ENCODE measurements at places on chromosomes 12 and 14.

GRCh38 chr14:104735830-104736642, 12.0 kb downstream of the ADSS1 start:
- DNase-seq, result no peak

DNA sequence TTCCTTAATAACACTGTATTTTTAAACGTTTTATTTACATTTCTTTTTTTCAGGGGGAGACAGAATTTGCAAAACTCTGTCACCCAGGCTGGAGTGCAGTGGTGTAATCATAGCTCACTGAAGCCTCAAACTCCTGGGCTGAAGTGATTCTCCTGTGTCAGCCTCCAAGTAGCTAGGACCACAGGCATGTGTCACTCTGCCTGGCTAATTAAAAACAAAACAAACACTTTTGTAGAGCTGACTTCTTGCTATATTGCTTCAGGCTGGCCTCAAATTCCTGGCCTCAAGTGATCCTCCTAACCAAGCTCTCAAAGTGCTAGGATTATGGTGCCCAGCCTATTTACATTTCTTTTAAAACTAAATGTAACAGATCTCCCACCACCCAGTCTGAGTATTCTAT, 12.7 kb downstream of the CPSF6 start:
- no peak for DNase-seq

GRCh38 chr14:77872983-77873382, 73.1 kb downstream of the ADCK1 start:
- no peak for DNase-seq

DNA sequence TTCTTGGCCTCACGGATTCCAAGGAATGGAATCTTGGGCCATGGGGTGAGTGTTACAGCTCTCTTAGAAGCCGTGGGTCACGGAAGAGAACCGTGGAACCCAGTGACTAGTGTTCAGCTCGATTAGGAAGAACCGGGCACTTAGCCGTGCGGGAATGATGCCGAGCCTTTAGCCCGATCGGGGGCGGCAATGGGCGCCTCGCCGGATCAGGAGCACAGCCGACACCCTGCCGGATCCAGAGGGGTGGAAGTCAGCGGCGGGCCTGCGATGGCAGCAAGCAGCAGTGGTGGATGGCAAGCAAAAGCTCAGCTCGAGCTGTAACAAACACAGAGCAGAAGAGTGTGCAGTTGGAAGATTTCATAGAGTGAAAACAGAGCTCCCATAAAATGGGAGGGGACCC, 21.1 kb upstream of the ULK1 start:
- DNase-seq, result no peak

DNA sequence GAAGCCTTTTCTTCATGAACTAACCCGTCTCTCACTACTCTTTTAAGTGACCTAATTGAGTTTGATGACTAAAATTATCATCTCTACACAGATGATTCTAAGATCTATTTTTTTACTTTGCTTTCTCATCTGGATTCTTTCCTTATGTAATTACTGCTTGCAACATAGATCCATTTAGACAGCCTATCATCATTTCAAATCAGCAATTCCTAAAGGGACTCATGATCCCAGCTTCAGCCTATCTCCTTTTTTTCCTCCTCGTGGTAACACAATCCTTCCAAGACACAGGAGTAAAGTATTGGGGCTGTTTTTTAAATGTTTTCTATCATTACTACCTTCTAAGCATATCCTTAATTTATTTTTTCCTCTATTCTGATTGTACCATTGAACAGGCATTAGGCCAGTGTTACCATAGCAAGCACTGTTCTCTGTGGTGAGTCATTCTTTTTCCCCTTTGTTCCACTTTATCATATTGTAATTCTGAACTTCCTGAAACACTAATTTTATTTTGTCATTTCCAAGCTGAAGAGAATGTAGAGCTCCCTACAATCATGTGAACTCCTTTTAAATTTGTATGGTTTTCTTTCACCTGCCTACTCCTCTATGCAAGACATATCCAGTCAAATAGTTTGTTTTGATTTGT, 190.4 kb upstream of the FAR2 start:
- DNase-seq, result no peak

DNA sequence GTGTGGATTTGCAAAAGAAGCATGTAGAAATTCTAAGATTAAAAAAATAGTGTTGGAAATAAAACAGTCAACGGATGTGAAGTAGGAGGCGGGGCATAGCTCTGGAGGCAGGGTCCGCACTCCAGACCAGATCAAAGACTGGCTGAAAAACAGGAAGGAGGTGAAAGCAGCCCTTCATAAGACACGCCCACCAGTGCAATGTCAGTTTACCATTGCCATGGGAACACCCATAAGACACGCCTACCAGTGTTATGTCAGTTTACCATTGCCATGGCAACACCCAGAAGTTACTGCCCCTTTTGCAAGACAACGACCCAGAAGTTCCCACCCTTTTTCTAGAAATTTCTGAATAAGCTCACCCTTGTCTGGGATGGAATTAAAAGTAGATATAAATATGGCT, 87.1 kb downstream of the FZD10 start:
- no peak for DNase-seq

- no peak for DNase-seq
These were observed 5.8 kb upstream of the BIN2 start for GRCh38 chr12:51329742-51330141.

GRCh38 chr14:74525361-74525851, 31.8 kb downstream of the ISCA2 start:
- DNase-seq, result no peak

- no peak for DNase-seq
These were observed at the start of gene GYS2 for GRCh38 chr12:21604245-21605101. Gene GYS2 (minus strand): TSS chr12:21604847. CDS start chr12:21604592, 255 bp downstream.

DNA sequence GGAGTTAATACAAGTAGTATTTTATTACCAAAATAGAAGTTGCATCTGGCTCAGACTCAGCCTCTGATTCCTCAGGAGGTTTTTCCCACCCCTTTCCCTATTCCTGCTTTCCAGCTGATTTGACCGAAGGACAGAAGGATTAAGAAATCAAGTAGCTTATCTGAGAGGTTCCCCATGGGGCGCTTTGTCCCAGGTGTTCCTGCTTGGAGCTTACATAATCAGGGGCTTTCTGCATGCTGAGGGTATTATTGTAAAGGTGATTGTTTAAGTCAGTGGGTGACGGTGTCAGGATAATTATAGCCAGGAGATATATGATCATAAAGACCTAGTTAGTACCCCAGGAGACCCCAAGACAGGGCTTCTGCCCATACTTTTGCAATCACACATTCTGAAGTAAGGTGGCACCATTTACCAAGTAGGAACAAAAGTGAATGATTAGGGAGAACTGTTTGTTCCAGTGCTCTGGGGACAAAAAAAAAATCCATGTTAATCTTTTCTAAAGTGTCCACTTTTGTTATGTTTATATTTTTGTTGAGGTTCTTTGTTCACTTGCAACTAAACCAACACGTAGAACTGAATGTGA, 921.3 kb downstream of the NRXN3 start:
- DNase-seq, result no peak

DNA sequence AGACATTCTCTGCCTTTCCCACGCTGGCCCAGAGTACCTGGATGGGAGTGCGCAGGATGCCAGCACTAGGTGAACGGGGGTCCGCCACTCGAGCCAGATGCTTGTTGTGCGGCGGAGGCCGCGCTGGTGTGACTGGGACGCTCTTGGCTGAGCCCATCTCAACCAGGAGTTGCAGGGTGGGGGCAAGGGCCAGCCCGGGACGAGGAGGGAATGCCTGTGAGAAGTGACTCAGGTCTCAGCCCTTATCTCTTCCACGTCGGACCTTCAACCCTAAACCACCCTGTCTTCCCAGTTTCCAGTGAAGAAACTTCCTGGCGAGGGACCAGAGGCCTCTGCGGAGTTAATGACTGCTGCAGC, 312 bp downstream of the CDCA3 start:
- DNase-seq, result no peak

DNA sequence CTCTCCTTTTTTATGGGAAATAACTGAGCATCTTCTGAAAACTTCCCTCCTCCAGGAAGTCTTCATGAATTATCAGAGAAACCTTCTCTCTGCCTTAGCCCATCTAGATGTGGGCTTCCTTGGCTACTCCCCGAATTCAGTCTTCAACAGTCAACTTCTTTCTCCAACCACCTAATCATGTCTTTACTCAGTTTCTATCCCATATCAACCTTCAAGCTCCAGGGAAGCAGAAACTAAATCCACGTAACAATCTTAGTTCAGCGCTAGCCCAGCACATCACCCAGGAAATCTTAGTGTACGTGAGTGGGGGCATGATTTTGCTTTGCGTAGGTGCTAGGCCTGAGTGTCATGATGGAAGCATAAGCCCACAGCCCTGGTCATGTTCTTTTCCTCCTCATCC, 12.7 kb upstream of the KRT77 start:
- no peak for DNase-seq

DNA sequence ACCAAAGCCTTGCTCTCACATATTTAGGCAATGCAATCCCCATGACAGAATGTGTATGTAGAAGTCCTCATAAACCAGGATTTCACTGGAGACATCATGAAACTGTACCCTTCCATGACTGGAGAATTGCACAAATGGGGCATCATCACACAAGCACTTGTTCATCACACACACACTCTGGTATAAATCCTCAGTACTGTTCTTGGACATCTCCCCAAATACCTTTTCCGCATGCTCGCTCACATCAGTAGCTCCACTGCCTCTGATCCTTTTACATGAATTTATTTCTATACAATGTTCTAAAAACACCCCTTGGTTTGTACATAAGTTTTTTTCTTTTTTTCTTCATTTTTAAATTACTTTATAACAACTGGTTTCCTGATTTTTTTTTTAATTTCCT, 3.3 kb upstream of the ING4 start:
- DNase-seq, result no peak

GRCh38 chr12:5730962-5731361, 214.1 kb downstream of the ANO2 start:
- no peak for DNase-seq

DNA sequence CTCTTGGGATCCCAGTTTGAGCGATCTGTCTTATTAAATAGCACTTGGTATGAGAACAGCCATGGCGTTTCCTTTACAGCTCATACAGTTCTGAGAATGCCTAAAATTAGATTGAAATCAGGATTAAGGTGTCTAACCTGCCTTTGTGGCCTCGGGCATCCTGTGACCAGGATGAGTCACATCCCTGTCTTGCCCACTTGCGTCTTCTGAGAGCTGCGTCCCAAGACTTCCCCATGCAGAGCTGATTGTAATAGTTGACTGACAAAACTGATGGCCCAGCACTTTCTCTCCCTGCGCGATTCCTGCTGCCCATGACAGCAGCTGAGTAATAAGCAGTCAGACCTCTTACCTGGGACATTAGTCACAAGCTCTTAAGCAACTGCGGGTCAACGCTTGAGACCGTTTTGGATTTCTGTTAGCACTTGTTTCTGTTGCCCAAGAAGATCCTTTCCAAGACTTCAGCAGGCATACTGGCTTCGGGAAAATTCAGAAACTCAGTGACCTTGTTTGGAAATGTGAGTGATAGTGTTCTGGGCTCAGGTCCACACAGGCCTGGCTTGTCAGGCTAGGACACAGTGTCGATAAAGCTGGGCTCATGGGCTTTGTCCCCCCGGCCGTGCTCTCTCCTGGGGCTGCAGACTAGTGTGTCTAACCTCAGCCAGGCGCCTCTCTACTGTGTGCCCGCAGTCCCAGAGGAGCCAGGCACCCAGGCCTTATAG, 169.9 kb upstream of the HIF1A start:
- peak; percentile 80 for DNase-seq

DNA sequence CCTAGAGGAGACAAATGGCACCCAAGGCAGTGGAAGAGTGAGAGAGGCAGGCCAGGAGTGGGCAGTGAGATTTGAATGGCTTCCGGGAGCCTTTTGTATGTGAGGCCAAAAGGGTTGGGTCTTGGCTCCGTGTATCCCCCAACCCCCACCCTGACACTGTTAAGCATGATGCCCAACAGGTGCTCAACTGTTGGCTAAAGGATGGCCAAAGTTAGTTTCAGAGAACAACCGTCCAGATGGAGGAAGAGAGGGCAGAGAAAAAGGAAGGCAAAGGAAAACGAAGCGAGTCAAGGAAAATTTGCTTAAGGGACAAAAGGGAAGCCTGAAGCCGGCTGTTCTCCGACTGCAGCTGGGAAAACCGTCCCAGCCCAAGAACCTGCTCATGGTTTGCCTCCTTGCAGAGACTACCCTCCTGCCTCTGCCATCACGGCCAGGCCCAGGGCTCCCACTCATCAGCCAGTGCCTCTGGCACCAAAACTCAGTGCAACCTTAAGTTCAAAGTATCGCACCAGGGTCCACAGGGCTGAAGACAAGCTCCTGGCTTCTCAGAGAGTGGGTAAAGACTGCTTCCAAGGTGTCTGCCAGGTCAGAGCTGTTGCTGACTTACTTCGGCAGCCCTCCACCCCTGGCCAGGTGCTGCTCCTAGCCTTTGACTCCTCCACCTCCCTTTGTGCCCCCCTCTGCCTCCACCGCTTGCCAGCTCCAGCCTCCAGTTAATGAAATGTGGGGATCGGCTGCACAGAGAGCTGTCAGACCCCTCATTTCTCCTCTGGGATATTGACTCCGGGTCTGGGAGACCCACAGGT, 4.2 kb upstream of the C1QL4 start:
- no peak for DNase-seq

GRCh38 chr12:31362115-31362758, 36.3 kb upstream of the SINHCAF start:
- no peak for DNase-seq

DNA sequence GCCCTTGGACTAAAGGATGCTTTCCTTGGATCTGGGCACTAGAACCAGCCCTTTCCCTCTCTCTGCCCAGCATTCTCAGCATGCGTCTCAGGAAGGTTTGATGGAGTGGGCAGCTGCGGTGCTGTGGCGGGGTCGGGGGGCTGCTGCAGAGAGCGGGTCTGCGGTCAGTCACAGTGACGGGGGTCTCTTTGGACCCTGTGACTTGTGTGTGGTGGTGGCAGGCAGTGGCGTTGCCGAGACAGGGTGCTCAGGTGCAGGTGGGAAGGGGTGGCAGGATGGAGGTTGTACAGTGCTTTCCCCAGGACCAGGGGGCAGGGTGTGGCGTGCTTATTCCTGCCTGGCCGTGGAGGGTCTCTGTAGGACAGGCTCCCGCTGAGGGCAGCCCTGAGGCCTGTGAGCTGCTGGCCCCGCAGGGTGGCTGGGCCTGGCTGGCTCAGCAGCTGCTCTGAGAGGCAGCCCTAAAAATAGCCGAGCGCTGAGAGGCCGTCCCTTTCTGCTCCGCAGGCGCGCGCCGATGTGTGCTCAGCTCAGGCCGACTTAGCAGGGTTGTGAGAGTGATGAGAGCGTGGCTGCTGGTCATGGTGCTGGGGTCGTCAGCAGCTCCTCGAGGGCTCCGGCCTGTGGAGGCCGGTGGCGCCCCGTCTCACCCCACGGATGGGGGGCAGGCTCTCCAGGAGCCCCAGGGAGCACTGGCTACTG, 9.7 kb downstream of the PACS2 start:
- no peak for DNase-seq

GRCh38 chr14:77241955-77242354, 29.1 kb downstream of the NGB start:
- no peak for DNase-seq

- DNase-seq, result no peak
These were observed 212.1 kb downstream of the GXYLT1 start for GRCh38 chr12:41932470-41932991.

GRCh38 chr12:18054925-18055619, 34.9 kb downstream of the RERGL start:
- DNase-seq, result no peak

- DNase-seq, result no peak
These were observed 12.2 kb downstream of the POLR3B start for GRCh38 chr12:106369624-106370346.

- DNase-seq, result no peak
These were observed 70.5 kb downstream of the TMX1 start for GRCh38 chr14:51310505-51310944.

GRCh38 chr14:105074601-105075053, 9.4 kb upstream of the GPR132 start:
- no peak for DNase-seq

All from NK-92 treated with Interleukin-12 subunit alpha and Interleukin-12 subunit beta, amount 100 ng/mL, for 24 hours (cell line).